ENCODE measurements at places on chromosomes 2 and 18.
A peak's percentile ranks its signal among the peaks of the same experiment; 100 is the strongest.

DNA sequence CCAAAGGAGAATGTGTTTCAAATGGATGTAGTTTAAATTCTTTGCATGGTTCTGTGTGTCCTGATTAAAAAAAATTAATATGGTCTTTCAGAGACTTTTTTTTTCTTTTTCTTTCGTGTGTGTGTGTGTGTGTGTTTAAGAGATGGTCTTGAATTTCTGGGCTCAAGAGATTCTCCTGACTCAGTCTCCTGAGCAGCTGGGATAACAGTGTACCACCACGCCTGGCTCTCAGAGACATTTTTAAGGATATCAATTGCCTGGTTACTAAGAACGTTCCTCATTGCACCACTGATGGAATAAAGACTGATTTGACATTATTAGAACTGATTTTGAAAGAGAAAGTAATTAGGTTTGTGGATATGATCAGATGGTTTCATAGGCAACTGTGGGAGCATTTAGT, 163.8 kb upstream of the SMAD7 start:
- DNase-seq = no peak

GRCh38 chr2:47899915-47900816, 6.1 kb downstream of the FBXO11 start:
- DNase-seq = no peak

- no peak for DNase-seq
These were observed 209.0 kb downstream of the DYM start for GRCh38 chr18:49251451-49251850.

DNA sequence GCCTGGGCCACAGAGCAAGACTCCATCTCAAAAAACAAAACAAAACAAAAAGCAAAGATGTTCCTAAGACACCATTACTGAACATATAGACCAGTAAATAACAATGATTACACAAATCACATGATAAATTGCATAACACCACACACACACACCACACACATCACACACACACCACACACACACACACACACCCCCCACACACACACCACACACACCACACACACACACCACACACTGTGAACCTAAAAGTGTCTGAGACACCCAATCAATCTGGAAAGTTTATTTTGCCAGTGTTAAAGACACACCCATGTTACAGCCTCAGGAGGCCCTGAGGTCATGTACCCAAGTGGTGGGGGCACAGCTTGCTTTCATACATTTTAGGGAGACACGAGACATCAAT, 62.6 kb upstream of the ASAP2 start:
- DNase-seq = no peak

- DNase-seq = no peak
These were observed 39.9 kb downstream of the TMEM178A start for GRCh38 chr2:39705638-39706037.

DNA sequence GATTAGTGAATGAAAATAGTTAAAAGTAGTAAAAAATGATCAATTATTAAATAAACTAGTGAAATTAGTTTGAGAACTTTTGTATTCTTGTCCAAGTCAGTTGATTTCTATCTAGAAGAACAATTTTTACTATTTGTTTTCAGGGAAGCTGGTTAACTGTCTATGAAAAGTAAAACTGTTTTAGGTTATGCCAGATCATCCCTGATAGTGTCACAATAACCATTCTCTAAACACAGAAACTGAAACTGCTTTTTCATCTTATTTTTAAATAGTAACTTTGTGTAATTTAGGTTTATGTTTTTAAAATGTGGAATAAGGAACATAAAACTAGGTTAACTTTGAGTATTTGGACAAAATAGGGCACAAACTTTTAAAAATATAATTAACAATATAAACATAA, 1087.2 kb downstream of the DPP10 start:
- no peak for DNase-seq

DNA sequence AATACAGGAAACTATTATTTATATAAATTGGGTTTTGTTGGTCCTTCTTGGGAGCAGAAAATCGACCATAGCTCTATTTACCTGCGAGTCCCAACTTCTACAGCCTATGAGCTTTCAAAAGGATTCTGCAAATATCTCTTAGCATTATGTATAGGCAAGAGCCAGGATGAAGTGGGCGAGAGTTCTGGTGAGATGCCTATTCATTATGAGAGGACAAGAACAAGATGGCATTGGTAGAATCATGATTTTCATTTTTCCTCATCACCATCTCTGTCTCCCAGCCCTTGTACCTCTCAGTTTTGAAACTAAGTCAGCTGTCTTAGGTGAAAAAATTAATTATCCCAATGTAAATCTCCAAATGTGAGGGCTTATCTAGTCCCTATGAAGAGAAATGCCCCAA, 25.0 kb downstream of the WIPF1 start:
- DNase-seq = no peak

- DNase-seq = no peak
These were observed 5.3 kb downstream of the LHCGR start for GRCh38 chr2:48750128-48750739.

- no peak for DNase-seq
These were observed 256.6 kb upstream of the ACVR2A start for GRCh38 chr2:147588191-147588590.

DNA sequence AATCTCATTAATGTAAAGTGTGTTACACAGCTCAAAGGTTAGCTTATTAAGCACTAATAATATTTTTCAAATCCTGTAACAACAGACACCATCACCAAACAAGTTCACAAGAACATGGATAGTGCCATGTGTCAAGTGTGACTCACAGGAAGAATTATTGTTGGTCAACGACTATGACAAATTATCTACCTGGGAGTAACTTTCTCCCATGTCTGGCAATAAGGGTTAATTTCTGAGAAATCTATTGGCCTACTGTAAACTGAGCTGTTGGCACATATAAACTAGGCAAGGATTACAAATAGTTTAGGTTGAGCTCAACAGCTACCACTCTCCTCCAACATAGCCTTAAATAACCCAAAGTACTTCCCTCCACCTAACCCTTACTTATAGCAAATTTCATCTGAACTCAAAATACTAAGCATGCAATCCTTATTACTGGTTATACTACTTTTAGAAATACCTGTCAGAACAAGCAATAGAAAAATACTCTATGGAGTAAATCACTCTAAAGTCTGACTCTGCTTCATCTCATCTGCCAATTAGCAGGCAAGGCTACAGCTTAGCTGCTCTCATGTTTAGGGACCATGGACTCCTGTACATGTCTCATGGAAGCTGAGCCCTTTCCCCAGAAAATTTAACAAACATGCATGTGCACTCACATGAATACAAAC, 223.0 kb downstream of the NBAS start:
- no peak for DNase-seq

DNA sequence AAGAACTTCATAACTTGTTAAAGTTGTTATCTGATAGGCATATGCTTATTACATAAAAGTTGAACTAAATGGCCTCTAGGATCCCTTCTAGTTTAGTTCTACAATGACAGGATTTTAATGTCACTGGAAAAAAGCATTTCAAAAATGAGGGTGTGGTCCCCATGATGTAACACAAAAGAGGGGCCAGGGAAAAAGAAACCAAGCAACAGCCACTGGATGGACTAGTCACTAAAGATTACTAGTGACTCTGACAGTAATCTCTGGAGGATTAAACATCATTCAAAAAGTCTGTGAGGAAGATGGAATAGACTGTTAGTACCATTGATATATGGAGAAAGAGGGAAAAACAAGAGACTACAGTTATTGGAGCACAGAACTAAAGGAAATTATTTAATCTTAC, 22.6 kb downstream of the SEPTIN10 start:
- DNase-seq = no peak

- DNase-seq = no peak
These were observed 64.7 kb upstream of the SERTAD2 start for GRCh38 chr2:64718250-64718885.

DNA sequence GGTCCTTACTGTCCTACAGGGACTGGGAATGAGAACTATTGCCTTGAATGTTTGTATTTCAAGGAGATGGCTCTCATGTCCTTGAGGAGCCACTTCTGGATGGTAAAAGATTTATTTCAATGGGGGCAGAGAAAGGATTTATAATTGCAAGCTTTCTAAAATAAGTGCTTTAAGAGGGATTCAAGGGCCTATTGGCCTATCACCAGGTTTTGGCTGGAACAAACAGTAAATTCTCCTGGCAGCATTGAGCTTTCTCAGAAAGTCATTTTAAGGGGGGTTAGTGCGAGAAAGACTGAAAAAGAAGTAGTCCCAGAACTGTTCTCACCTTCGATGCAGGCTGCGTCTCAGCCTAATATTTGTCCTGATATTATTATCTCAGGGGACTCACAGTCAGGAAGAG, 29.8 kb downstream of the DPP10 start:
- no peak for DNase-seq

DNA sequence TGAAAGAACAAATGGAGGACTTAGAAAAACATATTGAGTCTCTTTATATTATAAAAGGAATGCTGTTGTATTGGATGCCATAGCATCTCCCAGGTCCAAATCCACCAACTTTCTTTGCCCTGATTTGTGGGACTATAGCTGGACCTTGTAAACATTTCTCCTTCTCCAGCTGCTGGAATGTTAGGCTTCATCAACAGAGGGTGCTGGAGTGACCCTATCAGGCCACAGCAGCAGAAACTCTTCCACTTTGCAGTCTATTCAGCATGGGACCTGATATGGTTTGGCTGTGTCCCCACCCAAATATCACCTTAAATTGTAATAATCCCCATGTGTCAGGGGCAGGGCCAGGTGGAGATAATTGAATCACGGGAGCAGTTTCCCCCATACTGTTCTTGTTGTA, 138.4 kb upstream of the ARL4C start:
- no peak for DNase-seq

- DNase-seq = peak; percentile 95
These were observed 520 bp downstream of the SAP130 start for GRCh38 chr2:128027278-128027800.

- no peak for DNase-seq
These were observed 81.7 kb downstream of the SPRED2 start for GRCh38 chr2:65350651-65351056.

DNA sequence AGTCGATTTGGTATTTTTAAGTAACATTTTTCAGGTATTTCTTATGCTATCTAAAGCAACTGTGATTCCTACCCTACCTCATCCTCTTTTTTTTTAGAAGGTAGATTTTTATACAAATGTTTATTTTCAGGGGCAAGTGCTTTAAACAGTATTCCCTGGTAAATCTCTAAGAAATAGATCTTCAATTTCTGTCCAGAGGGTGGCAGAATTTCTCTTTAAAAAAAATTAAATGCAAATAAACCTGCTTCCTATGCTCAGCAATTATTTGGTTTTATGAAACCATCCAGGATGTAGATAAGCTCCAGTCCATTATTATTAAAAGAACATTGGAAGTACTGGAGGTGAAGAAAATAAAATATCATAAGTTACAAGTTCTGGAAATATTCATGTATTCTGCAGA, 191.9 kb downstream of the MYO3B start:
- DNase-seq = no peak

- no peak for DNase-seq
These were observed 750.5 kb downstream of the CPS1 start for GRCh38 chr2:211306929-211307328.

DNA sequence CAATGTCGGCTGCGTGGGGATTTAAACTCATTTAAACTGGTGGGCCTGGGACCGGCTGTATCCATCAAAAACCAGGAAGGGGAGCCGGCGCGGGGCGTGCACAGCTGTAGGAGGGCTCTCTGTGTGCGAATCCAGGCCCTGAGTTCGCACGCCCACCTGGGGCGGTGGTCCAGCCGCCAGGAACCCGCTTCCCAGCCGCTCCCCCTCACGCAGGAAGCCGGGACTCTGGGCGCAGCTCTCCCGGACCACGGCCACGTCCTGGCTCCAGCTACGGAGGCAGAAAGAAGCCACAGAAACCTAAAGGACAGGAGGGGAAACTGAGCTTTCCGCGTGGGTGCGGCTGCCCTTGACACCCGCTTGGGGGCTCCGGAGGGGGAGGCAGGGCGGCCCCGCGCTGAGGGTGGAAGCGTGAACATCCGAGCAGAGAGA, 80.6 kb downstream of the GFPT1 start:
- no peak for DNase-seq

GRCh38 chr2:3648652-3649177, 9.3 kb upstream of the ALLC start:
- no peak for DNase-seq

- DNase-seq = peak; percentile 71
These were observed 76.0 kb downstream of the CD28 start for GRCh38 chr2:203782262-203782976.

DNA sequence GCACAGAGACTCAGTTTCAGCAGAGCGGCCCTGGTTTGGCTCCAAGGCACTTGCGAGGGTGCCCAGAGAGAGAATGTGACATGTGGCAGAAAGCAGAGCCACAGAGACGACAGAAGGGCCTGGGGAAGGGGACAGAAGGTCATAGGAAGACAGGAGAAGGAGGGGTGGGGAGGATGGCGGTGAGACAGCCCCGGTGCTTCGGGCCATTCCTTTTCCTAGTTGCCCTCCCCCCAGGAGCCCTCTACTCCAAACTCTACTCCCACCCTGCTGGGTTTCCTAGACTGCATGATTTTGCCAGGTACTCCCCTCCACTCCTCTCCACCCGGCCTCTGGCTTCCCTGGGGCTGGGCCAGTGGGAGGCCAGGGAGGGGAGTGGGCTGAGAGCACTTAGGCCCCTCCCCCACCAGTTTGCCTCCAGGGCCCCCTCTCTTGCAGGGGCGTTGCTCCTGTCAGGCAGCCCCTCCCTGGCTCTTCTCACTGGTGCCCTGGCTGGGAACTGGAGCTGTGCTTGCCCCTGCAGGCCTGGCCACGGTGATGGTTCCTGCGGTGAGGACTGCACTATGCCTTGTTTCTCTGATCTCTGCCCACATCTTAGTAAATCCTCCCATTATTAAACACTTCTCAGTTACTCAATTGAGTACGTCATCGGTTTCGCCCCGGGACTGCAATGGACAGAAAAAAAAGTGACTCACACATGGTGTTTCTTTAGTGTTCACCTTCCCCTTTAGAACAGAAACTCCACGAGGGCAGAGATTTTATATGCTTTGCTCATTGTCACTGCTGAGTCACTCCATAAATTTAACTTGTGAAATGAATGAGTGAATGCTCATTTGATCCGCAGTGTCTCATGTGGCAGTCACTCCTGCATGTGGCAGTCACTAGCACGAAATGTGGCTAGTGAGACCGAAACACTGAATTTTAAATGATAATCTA, 58.7 kb upstream of the SP3 start:
- DNase-seq = no peak
